ENCODE measurements at places on chromosomes 1 and 21.

GRCh38 chr1:205248793-205249601, 21.3 kb downstream of the TMCC2 start:
- no peak for DNase-seq
- no peak overlapping the region for H3K27ac ChIP-seq
- H3K4me3 ChIP-seq = no peak overlapping the region
- H3K27me3 ChIP-seq = no peaks in the 10 kb centered on the region
- no peaks in the 10 kb centered on the region for H3K36me3 ChIP-seq
- no peaks in the 10 kb centered on the region for H3K4me1 ChIP-seq

DNA sequence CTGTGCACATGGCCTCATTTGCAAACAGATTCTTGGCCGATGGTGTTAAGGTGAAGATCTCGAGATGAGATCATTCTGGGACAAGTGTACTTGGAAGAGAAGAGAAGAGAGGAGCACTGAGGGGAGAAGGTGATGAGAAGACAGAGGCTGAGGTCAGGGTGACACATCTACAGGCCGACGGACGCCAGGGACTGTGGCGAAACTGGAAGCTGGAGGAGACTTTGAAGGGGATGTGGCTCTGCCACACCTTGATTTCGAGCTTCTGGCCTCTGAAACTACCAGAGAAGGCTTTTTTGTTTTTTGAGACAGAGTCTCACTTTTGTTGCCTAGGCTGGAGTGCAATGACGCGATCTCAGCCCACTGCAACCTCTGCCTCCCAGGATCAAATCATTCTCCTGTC, 137.5 kb upstream of the TMEM51 start:
- H3K4me3 ChIP-seq = no peak overlapping the region
- H3K27ac ChIP-seq = no peak overlapping the region
- no peaks in the 10 kb centered on the region for H3K27me3 ChIP-seq
- H3K36me3 ChIP-seq = no peaks in the 10 kb centered on the region
- H3K4me1 ChIP-seq = no peaks in the 10 kb centered on the region

DNA sequence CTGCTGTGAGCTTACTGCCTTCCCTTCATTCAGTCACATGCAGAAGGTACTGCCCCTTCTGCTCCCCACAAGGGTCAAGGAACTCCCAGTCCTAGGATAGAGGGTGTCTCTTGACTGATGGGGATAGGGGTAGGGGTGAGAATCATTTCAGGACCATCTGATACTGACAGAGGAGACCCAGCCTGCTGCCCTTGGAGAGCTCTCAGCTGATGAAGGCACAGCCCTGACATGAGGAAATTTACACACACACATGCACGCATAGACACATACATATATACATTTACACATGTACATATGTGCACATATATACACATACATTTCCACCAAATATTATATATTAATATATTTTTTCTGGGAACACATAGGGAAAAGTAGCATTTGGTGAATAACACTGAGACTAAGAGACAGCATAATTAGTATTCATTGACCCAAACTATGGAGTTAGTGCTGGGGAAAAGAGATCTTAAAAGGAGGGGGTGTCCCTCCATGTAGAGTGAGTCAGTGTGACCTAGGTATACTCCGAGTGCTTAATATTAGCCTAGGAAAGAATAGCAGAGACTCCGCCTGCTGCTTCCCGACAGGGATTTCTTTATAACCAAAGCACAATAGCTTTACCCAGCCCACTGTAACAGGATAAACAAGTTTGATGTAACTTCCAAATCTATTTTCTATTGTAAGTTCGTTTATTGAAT, 27.6 kb upstream of the HHAT start:
- no peaks in the 10 kb centered on the region for H3K36me3 ChIP-seq
- no peaks in the 10 kb centered on the region for H3K4me1 ChIP-seq
- peaks cover 10% of the 10 kb centered on the region for H3K27me3 ChIP-seq
- DNase-seq = no peak
- H3K27ac ChIP-seq = no peak overlapping the region

DNA sequence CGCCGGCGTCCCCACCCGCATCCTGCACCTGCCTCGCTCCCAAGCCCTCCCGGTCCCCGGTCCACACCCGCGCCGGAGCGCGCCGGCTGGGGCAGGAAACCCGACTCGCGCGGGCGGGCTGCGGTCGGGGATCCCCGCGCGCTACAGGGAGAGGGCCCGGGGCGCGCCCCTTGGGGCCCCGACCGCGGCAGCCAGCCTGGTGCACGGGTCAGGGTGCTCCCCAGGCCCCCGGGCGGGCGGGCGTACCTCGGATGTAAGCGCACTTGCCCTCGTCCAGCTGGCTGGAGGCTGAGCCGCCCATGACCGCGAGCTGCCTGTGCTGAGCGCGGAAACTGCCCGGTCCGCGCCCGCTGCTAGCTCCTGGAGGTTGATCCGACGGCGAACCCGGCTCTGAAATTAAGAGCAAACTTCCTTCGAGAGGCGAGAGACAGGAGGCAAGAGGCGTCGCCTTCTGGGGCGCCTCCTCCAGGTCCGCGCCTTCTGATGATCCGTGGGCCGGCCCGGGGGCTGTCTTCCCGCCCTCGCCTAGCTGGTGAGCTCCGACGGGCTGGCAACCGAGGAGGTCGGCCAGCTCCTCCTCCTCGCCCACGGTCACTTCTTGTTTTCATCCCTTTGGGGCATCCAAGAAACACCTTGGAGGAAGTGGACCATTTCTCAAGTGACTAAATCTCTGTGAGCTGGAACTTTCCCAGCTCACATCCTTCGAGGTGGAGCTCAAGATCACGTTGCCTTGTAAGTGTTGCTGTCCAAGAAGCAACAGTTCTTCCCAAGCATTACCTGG, at the start of gene NIBAN1:
Gene NIBAN1, minus strand, starts transcription at position 453 of the 781 bp plus-strand sequence. Its CDS starts 152 bp downstream, at position 301.
- peak within 1 kb of the TSS; percentile 83 for H3K27ac ChIP-seq
- peak; percentile 25 for DNase-seq

GRCh38 chr1:203589171-203589570, 37.5 kb upstream of the ATP2B4 start:
- no peaks in the 10 kb centered on the region for H3K36me3 ChIP-seq
- no peak overlapping the region for H3K4me3 ChIP-seq
- peaks cover 5% of the 10 kb centered on the region for H3K4me1 ChIP-seq

DNA sequence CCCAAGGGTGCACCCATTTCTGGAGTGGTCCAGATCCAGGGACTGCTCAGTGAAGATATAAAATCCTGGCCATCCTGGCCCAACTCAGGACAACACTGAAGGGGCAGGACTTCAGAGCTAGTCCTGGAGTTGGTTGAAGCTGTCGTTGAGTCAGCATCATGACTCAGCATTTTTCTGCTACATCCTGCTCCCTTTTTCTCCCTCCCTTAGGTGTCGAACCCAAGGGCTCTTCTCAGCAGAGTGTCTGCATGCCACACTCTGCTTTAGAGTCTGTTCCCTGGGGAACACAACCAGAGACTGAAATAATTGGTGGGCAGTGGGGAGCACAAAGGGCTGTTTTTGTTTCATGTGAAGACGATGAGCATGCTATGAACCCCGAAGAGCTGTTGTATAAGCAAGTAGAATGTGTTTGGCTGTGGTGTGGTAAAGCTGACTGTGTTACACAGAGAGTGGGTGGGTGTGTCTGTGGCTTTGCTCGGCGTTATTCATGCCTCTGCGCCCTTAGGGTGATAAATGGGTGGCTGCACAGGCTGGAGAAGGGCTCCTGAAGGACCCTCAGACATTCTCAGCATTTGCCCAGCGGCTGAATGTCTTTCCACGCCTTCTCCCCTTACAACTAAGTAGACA, 167.2 kb downstream of the CYYR1 start:
- H3K27ac ChIP-seq = no peak overlapping the region
- H3K4me3 ChIP-seq = no peak overlapping the region
- no peak for DNase-seq
- no peaks in the 10 kb centered on the region for H3K4me1 ChIP-seq

Measured in memory B cell (primary cell).